NCI-H187 treated with DMSO at 0.1 percent for 48 hours (cell line): ENCODE measurements at places on chromosomes 4 and X.

DNA sequence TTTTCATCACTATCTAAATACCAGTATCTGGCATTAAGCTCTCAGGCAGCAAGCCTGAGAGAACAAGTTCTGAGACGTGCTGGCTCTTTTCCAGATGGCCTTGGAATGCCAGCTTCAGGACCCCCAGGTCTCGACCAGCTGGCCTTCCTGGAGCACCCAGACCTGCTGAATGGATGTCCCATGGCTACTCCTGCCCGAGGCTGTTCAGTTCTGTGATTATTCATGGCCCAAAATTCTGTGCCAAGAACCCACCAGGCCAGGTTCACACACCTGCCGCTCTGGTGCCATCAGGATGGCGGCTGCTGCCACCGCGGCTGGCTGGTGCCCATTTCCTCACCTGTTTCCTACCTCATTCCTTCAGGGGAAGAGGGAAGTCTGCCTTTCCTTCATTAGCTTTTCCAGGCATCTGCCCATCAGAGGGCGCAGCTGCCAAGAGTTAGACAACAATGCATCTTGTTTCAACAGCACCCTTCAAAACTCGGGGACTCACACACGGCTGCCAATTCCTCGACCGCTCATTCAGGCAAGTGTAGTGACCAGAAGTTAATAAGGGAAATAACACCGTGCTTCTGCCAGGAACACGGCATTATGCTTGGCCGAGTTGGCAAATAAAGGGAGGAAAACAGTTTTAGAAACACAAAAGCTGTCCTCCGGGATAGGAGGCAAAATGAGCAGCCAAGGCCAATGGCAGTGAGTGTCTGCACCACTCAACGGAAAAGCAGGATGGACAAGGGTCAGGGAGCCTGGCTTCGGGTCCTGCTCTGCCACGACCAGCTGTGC lies 173.8 kb downstream of the NSUN7 start:
- no peak for DNase-seq

GRCh38 chrX:110794601-110795000 lies 1.0 kb downstream of the CHRDL1 start:
- no peak for DNase-seq

- no peak for DNase-seq
Observed at GRCh38 chr4:88998891-88999290, 58.1 kb downstream of the FAM13A start.

DNA sequence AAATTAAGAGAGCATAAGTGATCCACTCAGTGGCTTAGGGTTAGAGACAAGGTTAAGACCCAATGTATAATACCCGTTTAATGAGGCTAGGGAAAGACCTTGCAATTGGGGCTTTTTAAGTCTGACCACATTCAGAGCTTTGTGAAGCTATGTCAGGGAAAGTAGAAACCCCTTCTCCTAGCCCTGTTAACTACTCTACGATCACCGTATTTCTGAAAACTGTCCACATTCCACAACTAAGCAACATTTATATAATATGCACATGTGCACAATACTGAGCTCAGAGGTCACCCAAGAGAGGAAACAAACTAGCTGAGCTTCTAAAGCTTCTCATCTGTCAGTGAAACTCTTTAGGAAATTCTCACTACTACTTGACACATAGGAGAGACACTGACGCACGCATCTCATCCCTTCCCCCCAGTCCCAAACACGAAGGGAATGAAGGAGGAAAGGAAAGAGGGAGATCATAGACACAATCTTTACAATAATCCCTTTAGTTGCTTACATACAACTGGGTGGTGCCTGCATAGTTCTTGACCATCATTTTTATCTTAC lies 56.2 kb downstream of the METTL14 start:
- DNase-seq: no peak

DNA sequence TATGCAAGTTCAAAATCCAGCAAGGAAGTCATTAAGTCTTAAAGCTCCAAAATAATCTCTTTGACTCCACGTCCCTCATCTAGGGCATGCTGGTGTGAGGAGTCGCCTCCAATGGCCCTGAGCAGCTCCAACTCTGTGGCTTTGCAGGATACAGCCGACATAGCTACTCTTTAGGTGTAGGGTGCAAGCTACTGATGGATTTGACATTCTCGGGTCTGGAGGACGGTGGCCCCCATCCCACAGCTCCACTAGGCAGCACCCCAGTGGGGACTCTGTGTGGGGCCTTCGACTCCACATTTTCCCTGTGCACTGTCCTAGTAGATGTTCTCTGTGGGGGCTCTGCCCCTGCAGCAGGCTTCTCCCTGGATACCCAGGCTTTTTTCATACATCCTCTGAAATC lies 333.2 kb upstream of the FGF13 start:
- no peak for DNase-seq

- no peak for DNase-seq
Observed at GRCh38 chrX:134803551-134804183, 145.4 kb upstream of the PLAC1 start.

GRCh38 chr4:176875446-176875930 lies 82.8 kb upstream of the VEGFC start:
- no peak for DNase-seq

GRCh38 chr4:174241162-174241561 lies 42.3 kb downstream of the FBXO8 start:
- no peak for DNase-seq
